NCI-H774 (cell line): ENCODE measurements at places on chromosomes 3 and 15.

GRCh38 chr15:29921130-29921601, 98.9 kb upstream of the TJP1 start:
- DNase-seq = no peak

DNA sequence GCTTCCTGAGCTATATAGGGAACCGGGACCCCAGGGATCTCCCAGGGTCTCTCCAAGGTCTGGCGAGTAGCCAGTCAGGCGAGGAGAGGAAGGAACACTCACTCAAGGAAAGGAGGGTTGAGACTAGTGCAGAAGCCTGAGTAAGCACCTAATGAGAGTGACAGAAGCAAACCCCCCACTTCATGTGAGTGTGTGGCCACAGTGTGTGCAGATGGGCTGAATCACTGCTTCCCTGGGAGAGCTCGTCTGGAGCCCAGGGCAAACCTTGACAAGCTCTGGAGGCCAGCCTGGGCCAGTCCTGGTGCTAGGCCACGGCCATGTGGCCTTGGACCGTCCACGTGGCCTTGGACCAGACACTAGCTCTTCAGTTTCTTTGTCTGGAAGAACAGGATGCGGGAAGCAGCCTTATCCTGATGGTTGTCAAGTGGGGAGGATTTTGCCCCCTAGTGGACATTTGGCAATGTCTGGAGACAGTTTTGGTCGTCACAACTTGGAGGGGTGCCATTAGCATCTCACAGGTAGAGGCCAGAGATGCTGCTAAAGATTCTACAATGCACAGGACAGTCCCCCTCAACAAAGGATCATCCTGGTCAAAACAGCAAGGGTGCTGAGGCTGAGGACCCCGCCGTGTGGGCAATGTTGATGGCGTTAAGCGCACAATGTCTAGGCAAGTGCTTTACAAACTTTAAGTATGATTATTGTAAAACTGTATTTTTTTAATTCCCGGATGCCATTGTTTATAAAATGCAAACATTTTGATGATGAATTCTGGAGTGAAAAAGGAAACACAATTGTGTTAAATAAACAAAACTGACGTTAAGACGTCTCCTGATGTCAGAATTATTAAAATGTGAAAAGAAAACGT, 34.8 kb upstream of the CTSH start:
- peak; percentile 56 for DNase-seq

DNA sequence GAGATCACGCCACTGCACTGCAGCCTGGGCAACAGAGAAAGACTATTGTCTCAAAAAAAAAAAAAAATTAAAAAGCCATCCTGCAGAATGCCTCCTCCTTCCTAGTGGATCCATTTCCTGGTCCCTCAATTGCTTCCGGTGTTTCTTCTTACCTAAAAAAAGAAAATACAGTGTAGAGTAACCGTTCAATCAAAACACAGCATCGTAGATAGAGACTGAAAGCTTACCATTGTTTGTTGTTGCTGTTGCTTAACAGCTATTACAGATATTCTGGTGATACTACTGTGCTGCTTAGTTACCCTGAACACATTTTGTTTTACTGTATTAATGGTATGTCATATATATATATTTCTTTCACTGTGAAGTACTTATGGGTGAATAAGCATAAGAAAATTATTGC, 105.5 kb upstream of the LRRFIP2 start:
- DNase-seq = no peak

DNA sequence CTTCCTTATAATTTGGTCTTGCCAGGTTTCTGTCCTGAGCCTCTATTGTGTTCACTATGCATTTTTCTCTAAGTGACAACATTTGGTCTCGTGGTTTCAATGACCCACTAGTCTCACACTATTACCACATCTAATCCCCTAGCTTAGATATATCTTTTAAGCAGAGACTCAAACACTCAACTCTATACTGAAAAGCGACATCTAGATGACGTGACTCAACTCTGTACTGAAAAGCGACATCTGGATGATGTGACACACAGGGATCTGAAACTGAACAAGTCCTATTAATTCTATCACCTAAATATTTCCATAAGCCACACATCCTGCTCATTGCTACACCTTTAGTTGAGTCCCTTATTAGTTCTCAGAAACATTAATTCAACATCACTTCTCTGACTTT, 141.7 kb upstream of the MBNL1 start:
- DNase-seq = no peak

GRCh38 chr3:102105193-102105592, 255.9 kb downstream of the NFKBIZ start:
- no peak for DNase-seq

GRCh38 chr3:37465174-37465573, 290.8 kb upstream of the LRRFIP2 start:
- DNase-seq = no peak

GRCh38 chr15:82231233-82231632, 31.3 kb downstream of the EFL1 start:
- DNase-seq = no peak

GRCh38 chr3:64188810-64189560, 36.3 kb downstream of the PRICKLE2 start:
- no peak for DNase-seq

DNA sequence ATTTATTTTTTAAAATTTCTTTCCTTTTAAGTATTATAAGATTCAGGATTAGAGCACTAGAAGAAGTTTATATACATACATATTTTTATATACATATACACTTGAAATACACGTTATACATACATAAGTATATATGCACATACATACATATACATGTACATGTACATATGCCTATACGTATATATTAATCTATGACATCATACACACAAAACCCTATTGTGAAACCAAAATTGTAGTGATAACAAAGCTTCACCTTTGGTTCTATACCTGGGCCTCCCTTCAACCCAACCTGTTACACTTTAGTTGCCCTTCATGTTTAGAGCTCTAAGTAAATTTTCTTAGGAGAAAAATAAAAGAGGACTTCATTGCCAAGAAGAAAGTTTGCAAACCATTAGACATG, 17.0 kb downstream of the AADACL2 start:
- DNase-seq = no peak

GRCh38 chr3:24582431-24583403, 88.1 kb upstream of the THRB start:
- no peak for DNase-seq

DNA sequence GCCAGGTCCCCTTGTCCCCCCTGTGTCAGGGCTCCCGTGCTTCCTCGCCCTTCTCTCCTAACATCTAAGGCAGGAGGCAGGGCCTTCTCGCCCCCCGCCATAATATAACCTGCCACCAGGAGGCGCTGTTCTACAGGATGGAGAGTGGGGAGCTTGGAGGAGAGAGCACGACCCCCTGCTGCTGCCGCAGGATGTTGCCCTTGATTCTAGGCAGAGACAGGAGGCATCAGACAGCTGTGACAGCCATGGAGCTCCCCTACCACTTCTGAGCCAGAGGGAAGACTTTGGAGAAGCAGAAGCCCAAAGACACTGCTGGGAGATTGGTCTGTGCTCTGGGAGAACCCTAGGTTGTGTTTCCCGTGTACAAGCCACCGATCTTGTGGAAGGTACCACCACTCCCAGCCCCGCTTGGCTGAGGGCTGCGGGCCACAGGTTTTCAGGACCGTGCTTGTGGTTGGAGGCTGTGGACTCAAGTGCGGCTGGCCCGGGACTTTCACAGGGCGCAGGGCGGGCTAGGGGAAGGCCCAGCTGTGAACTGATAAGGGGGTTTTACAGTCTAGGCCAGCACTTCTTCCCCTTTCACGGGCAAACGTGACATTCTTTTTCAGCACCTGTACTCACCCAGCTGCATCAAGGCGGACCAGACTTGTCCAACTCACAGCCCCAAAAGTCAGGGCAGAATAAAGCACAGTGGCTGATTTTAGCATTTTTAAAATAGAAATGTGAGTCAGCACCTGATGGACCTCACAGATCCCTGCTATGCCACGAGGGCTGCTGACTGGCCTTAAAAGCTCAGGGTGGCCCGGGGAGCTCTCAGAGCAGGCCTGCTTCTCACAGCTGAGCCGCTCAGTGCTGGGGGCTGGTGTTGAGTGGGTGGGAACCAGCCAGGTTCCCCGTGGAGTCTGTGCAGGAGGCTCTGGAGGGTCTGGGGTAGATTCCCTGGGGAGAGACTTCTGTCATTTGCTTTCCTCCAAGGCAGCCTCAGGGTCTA, 2.6 kb upstream of the TIGIT start:
- DNase-seq = peak; percentile 16

GRCh38 chr15:94059013-94059587, 172.3 kb upstream of the MCTP2 start:
- no peak for DNase-seq

GRCh38 chr3:58861551-58861950, 188.3 kb downstream of the CFAP20DC start:
- no peak for DNase-seq

- DNase-seq = no peak
These were observed 1072.1 kb downstream of the PLOD2 start for GRCh38 chr3:145088917-145089316.

GRCh38 chr3:71503525-71504249, 79.8 kb downstream of the FOXP1 start:
- no peak for DNase-seq

DNA sequence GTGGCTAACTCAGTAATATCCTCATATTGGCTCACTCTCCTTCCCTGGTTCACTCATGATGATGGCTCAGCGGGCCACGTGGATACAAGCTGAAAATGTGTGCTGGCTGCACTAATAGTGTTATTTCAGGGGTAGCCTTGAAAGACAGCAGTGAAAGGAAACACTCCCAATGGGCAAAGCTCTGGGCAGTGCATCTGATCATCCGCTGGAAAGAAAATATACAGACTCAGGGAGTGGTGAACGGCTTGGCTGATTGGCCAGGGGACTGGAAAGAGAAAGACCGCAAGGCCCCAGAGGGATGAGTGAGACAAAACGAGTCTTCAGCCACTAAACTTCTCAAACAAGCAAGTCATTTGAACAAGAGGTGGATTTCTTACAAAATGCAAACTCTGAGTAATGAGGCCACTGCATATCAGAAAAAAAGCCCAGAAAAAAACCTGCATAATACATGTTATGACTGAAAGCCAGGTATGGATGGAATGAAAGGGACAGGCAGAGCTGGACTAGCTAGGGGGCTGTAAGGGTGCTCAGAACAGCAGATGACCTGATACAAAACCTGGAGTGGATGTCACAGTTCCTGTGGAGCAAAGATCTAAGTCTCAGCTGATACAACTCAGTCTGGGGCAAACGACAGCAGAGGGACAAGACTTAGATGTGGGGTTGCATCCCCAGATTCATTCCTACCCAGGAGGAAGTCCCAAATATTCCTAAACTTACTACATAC, 33.3 kb downstream of the CMTM6 start:
- no peak for DNase-seq

DNA sequence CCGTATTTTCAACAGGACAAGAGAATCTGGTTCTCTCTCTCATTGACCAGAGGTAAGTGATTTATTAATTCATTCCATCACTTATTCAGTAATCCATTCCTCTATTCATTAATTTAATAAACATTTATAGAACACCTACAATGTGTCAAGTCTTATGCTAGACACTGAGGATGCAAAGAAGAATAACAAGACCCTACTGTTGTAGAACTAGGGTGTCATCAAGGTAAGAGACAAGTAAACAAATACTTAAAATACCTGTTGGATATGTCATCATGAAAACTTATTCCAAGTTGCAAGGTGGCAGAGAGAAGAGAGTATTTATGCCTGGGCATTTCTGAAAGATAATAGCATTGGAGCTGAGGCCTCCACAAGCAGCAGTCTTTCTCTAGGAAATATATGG, 257.8 kb downstream of the CDIN1 start:
- no peak for DNase-seq

- DNase-seq = no peak
These were observed 30.2 kb downstream of the IFT80 start for GRCh38 chr3:160368804-160369203.

DNA sequence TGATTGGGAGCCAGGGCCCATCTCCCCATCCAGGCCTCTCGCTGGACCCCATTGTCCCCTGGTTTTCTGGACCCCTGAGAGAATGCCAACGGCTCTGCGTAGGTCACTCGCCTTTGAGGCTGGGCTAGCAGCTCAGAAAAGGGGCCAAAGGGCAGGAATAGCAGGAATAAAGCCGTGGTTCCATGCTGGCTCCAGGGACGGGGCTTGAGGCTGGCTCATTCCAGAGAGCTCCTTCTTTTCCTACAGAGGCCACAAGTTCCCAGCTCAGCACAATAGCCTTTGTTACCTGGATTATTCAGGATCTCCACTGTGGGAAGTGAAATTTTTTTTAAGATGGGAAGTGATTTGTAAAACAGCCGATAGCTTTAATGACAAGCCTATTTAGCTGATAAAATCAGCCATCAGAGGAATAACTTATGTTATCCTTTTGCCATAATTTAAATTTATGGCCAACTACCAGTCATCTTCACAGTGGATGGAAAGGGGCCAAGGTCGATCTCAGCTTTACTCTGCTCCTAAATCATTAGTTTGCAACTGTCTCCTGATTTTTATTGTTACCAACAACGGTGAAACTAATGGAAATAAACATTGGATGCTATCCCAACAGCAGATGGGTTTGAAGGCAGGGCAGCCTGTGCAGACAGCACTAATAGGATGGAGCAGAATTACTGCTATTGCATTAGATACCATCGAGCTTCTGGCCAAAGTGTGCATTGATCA, 124.3 kb downstream of the TMEM266 start:
- DNase-seq = no peak

GRCh38 chr15:98683831-98684230, 35.5 kb downstream of the IGF1R start:
- DNase-seq = no peak

GRCh38 chr3:129940086-129940485, 34.4 kb upstream of the TRH start:
- no peak for DNase-seq

GRCh38 chr3:55647063-55647462, 160.0 kb upstream of the WNT5A start:
- DNase-seq = no peak

DNA sequence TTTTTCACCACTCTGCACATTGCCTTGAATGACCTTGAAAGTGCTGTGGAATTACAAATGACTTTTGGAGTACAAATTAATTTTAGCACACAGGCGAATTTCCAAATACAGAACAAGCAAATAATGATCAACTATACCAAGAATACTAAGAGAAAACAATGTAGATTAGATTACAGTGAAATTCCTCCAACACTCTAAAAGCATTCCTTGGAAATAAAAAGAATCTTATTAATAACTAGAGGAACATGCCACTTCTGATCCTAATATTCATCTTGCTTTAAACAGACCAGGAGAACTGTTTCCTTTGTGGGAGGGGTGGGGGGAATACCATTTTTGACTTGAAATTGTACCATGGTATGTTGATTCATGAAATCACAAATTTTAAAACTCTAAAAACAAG, 167.5 kb downstream of the SUCLG2 start:
- DNase-seq = no peak

DNA sequence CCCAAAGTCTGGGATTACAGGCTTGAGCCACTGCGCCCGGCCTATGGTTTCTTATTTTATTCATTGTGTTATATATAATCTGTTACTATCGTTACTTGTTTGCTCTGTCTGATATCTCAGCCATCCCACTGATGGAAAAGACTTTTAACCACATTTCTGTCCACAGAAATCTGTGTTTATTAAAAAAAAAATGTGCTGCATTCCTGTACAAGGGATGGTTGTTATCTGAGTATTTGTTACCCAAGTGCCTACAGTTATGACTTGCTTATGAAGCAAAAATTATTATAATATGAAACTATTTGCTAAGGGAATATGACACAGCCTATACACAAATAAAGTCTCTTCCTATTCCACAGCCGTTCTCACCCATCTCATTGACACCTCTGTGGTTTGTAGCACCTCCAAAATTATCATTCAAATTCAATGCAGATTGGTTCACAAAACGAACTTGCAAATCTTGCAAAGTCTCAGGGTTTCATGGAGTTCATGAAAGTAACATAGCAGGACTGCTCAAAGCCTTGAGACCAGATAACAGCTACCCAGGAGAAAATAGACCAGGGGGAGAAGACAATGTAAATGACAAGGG, 47.4 kb upstream of the UBE2E1 start:
- no peak for DNase-seq

GRCh38 chr3:180678231-180678630, 1.1 kb downstream of the CCDC39 start:
- no peak for DNase-seq
